Activated CD4-positive, alpha-beta T cell treated with anti-CD3 and anti-CD28 coated beads, Interleukin-2, Interleukin-4, amounts not matched to agents 100 ng/mL and 50 ng/mL, durations not matched to agents 16 hours and 8 hours (primary cell): ENCODE measurements at places on chromosomes 1 and 21.

- DNase-seq, result peak; percentile 81
These were observed 51.3 kb upstream of the GFI1 start for GRCh38 chr1:92538048-92538412.

- DNase-seq, result no peak
These were observed 12.5 kb upstream of the DISP3 start for GRCh38 chr1:11466416-11466815.

GRCh38 chr1:153928245-153928644 lies 5.5 kb upstream of the GATAD2B start:
- DNase-seq, result no peak

DNA sequence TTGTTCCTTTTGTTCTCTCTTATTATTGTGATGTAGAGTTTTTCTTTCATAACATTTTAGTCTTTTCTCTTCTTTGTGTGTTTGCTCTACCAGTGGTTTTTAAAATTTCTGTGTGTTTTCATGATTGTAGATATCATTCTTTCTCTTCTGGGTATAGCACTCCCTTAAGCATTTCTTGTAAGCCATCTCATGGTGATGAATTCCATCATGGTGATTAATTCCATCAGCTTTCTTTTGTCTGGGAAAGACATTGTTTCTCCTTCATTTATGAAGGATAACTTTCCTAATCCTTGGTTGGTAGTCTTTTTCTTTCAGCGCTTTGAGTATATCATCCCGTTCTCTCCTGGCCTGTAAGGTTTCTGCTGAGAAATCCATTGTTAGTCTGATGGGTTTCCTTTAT lies 22.7 kb downstream of the CD55 start:
- DNase-seq, result no peak

DNA sequence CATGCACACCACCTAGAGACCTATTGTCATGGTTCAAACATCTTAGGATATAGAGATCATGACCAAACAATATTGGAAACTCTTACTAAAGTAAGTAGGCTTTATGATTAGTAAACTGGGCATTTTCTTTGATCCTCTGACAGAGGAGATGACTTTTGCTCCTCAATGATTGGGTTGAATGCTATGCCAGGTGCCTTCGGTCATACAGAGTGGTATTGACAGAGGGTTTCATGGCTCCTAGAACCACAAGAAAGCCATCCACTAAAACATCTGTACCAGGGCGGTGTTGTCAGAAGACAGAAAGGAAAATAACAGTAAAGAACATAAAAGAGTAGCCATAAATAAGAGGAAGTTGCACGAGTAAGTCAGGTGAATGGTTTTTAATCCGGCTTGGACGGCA lies 20.8 kb upstream of the SAMSN1 start:
- DNase-seq, result no peak

- DNase-seq, result no peak
These were observed 102.5 kb upstream of the CASZ1 start for GRCh38 chr1:10898921-10899320.

DNA sequence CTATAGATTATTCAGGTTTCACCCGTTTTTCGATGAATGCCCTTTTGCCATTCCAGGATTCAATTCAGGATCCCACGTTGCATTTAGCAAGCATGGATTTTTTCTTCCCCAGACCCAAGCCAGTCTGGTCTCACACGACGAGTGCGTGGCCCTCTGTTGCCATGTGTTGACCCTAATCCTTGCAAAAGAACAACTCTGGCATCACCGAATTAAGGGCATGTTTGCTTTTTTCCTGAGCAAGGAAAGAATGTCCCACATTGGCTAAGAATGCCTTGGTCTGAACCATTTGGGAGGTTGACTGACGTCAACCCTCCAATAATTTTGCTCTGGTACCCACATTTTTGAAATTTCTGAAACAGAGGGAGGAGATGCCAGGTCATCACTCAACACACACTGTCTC lies 153.0 kb upstream of the WNT4 start:
- DNase-seq, result no peak

DNA sequence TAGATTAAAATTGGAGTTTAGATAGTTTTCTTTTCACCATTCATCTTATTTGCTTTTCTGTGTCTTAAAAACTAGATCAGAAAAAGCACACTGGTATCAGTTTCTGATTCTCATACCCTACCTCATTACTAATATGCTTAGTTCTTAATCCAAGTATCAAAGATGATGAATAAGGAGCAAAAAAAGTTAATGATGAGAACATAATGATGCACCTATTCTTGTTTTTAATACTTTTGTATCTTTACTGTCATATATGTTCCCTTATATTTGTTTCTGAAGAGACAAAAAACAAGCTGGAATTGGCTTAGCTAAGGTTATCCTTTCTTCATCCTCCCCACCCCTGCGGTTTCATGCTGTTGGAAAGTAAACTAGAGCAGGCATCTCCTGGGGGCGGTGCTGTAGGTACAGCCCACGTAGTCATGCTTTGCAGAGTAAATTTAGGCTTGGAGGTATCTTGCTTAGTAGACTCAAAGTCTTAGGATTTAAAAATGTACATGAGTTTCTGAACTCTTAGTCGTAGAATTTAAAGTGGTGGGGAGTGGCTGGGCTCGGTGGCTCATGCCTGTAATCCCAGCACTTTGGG lies 16.4 kb downstream of the CNIH4 start:
- no peak for DNase-seq

DNA sequence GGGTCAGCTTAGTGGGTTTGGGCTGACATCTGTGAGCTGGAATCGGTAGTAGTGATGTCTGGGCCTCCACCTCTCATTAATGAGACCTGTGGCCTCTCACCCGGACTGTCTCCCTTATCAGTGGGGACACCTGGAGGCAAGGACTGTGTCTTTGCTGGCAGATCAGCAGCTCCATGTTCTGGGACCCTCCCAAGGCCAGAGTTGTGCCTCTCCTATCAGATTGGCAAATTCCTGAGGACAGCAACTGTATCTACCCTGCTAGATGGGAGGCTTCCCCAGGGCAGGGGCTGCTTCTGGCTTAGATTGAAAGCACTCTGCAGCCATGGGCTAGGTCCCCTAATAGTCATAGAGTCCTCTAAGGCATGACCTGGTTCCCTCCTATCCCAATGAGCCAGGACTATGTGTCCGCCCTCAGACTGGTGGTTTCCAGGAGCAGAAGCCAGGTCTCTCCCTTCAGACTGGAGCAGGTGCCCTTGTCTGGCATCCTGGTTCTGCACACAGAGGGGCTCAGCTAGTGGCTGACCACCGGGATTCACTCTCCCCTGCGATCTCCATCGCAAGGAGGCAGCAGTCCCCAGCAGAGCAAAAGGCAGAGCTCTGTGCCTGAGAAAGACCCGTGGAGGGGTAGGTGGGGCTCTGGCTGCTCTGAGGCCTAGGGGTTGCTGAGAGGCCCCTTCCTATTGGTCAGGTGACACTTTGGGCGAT lies 5.8 kb downstream of the DRAXIN start:
- no peak for DNase-seq

- DNase-seq, result no peak
These were observed 106.6 kb upstream of the BARHL2 start for GRCh38 chr1:90823686-90824085.

DNA sequence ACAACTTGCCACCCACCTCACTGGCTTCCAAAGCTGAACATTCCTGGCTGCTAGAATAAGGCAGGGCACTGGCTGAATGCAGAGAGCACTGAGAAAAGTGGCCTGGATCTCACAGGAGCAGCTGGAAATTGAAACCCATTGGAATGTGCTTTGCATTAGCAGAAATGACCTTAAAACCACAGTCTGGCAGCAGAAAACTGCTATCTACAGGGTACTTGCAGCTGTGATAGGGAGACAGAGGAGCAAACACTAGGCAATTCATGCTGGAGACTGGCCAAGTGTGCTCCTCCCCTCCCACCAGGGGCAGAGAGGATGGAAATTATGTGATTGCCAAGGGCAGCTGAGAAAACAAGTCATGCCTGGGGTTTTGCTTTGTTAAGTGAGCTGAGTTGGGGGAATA lies 47.2 kb downstream of the HSD3B1 start:
- DNase-seq, result no peak

DNA sequence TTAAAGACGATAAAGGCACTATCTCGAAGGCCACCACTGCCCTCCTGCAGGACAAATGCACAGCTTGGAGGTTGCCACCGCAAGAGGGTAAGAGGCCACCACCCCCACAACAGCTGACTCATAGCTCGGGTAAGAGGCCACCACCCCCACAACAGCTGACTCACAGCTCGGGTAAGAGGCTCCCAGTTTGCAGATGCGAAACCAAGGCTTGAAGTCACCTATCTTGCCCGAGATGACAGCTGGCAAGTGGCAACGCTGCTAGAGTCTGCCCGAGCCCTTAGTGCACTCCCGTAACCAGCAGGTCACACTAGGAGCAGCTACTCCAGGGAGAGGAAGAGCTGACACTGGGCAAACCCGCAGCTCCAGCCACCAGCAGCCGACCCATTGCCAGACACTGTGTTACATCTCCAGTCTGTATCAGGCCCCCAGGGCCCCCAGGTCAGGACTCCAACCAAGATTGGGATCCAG lies 17.1 kb upstream of the SPSB1 start:
- peak; percentile 94 for DNase-seq

DNA sequence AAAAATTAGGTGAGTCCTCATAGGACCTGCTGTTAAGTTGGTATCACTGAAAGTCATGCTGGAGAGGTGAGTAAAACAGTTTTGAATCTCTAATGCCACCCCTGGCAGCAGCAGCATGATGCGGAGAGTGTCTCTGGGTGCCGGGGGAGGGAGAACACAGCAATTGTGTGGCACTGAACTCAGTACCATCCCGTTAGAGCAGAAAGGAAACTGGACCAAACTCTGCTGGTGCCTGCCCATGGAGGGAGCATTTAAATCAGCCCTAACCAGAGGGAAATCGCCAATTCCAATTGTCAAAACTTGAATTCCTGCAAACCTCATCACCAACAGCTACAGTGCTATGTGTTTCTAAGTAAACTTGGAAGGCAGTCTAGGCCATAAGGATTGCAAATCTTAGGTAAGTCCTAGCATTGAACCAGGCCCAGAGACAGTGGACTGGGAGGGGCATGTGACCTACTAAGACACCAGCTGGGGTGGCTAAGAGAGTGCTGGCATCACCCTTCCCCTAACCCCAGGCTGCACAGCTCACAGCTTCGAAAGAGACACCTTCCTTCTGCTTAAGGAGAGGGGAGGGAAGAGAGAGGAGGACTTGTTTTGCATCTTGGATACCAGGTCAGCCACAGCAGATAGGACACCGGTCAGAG lies 30.0 kb downstream of the CD53 start:
- no peak for DNase-seq

GRCh38 chr1:5099558-5099957 lies 445.1 kb downstream of the AJAP1 start:
- DNase-seq, result no peak

DNA sequence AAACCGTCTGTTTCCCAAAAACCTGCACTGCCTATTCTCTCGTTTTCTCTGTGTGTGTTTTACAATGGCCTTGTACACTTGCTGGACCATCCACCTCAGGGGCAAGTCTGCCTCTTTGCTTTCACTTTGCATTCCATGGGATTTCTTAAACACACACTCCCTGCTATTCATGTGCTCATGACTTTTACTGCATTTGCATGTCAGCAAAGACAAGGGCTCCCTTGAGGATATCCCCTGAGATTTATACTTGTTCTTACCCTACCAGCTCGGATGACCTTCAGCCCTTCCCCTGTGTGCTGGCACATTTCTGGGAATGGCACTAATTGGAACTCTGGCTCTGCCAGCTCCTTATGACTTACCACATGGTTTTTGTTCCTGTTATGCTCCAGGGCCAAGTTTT lies 386.9 kb downstream of the AMY1C start:
- DNase-seq, result no peak

DNA sequence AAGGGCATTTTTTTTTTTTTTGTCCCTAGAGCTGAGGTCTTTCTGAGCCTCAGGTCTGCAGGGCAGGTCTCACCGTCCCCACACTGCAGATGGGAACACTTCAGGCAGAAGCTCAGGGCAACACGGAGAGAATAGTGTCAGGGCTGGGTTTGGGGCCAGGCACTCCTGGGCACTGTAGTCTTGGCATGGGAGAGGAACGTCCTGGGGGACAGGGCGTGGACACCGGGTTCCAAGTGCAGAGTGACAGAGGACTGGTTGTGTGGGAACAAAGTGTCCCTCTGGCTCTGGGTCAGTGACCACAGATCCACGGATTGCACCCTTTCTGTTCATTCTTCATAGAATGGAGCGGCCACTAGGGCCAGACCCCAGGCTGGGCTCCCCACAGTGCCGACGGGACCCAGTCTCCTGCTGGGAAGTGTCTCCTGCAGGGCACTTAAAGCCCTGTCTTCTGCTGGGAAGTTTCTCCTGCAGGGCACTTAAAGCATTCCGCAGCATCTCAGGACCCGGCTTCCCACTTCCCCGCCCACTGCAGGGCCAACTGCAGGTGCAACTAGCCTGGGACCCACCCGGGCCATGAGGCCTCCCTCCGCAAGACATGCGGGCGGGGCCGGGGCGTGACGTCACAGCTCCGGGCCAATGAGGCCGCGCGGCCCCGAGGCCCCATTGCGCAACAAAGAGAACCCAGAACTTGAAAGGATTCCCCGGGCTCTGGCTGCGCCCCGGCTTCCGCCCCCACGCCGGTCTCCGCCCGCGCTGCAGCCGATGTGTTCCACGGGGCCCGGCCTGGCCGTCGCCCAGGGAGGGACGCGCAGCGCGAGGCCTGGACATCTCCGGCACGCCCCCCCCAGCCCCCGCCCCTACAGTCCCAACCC lies 1.2 kb downstream of the GPR153 start:
- peak; percentile 82 for DNase-seq

DNA sequence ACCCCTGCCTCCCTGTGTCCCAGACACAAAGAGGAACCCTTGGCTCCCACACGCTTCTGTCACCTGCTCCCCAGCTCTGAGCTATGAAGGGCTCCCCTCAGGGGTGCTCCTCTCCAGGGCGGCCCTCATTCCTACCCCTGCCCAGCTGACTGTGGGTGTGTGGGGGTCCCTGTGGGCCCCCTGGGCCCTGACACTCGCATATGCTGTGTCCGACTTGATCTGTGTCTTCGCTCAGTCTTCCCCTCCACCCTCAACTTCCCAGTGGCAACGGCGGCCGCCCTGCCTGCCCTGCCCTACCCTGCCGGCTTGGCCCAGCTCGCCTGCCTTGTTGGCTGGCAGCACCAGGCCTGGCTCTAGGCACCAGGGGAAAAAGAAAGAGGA lies 1.2 kb downstream of the KCNQ4 start:
- DNase-seq, result no peak

DNA sequence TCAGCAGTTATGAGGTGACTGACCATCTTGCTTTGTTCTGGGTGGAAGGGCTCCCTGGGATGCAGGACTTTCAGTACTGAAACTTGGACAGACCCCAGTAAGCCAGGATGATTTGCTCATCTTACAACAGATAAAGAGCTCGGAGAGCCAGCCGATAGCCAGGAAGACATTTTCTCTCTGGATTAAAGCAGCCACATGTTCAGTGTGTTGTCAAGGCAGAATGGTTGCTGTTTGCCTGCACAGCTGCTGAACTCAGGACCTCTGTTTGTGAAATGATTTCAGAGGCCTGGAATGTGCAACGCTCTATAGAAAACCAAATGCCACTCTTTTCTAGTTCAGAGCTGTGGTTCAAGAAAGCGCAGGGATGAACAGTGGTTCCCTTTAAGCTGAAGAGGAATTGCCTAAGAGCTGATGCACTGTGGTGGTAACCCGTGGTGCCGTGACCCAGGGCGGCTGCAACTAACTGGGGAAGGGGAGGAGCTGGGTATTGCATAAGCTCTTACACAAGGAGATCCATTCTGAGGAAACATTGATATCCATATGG lies 40.7 kb downstream of the CASQ2 start:
- no peak for DNase-seq

GRCh38 chr21:42179316-42179715 lies 39.6 kb upstream of the ABCG1 start:
- DNase-seq, result no peak

GRCh38 chr1:181383695-181384094 lies 99.6 kb upstream of the CACNA1E start:
- no peak for DNase-seq
